ENCODE measurements at places on chromosomes 12 and 14.

DNA sequence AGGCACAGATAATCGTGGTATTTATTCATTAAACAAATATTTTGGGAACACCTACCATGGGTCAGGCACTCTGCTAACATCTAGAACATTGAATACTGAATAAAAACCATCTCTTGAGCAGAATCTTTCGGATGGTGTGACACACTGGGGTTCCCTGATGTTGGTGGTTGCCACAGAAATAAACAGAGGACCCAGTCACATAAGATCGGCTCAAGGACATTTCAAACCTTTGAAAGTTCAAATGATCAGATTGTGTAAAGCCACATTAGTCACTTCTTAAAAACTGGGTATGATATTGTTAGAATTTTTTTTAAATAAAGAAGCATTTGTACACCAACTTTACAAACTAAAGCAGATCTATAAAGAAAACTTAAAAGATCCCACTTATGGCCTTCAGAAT, 39.0 kb downstream of the NR1H4 start:
- DNase-seq = no peak

DNA sequence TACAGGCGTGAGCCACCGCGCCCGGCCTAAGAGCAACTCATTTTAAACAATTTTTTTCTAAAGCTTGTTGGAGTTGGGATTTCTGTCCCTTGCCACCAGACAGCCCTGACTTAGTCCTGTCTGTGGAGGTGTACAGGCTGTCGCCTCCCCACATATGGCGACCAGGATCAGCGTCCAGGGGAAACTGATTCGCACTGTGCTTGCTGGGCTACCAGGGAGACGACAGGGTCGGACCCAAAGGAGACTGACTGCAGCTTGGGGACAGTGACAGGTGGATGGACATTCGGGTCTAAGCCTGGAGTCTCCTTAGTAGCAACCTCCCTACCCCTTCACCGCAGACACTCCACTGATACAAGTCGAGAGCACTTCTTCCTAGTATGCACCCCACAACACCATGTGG, 40.3 kb downstream of the TRAFD1 start:
- DNase-seq = no peak

GRCh38 chr12:27639265-27639664, 57.0 kb upstream of the REP15 start:
- DNase-seq = no peak

DNA sequence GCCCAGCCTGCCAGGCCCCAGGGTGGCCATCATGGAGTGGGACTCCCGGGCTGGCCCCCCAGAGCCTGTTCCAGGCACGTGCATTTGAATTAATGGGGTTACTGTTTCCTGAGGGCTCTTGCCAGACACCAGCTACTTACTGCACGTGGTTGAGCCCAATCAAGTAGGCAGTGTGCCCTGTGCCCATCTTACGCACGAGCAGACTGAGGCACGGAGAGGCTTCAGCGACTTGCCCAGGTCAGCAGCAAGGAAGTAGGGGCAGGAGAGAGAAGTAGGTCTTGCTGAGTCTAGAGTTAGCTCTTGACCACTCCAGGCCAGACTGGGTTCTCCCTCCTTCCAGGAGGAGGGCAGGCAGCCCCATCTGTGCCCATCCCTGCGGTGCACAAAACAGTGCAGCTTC, 67.7 kb downstream of the DIO3 start:
- no peak for DNase-seq

GRCh38 chr14:75312341-75312740, 33.7 kb downstream of the FOS start:
- DNase-seq = no peak

- DNase-seq = no peak
These were observed 558 bp downstream of the TEX22 start for GRCh38 chr14:105398726-105399465.

DNA sequence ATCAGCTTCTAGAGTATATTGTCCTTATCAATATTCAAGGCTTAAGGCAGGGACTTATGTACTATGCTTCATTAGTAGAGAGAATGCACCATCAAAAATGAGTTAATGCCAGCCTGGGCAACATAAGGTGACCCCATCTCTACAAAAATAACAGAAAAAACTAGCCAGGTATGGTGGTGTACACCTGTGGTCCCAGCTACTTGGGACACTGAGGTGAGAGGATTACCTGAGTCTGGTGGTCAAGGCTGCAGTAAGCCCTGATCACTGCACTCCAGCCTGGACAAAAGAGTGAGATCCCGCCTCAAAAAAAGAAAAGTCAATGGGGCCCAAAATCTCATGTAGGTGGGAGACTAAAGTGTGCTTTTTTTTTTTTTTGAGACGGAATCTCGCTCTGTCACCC, 8.8 kb downstream of the PPP4R3A start:
- no peak for DNase-seq

DNA sequence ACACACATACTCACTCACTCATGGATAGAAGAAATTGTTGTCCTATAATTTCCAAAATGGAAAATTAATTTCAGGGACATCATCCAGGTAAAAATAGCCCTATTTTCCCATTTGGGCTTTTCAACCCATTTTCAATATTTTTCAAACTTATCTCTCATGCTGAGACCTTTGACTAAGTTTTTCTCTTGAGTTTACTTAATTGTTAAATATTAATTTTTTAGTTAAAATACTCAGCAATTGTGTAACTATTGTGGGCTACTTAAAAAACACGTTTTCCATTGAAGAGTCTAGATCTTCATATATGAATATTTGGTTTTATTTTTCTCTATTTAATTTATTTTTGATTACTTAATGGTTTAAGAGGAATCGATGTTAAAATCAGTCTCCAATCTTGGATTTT, 14.2 kb upstream of the TAS2R43 start:
- DNase-seq = no peak

- no peak for DNase-seq
These were observed 300.7 kb upstream of the SYT1 start for GRCh38 chr12:78563826-78564225.

DNA sequence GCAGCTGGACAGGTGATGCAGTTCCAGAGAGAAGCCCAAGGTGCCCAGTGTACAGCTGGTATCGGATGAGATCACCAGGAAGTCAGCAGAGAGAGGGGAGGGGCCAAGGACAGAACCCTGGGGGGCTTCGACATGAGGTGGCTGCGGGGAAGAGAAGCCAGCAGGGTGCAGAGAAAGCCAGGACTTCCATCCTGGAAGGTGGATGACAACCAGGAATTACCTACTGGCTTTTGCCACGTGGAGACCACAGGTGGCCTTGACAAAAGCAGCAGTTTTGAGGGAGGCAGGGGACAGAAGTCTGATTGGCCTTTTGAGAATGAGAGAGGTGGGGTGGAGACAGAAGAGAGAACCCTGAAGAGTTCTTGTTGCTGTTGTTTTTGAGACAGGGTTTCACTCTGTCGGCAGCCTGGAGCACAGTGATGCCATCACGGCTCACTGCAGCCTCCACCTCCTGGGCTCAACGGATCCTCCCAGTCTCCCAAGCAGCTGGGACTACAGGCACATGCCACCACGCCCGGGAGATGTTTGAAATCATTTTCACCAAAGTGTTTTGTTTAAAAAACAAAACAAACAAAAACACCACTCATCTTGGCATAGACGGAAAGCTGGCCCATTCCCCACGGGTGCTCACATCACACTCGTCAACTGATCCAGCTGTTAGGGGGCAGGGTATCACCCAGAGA, 35.2 kb downstream of the CDC42BPB start:
- no peak for DNase-seq

DNA sequence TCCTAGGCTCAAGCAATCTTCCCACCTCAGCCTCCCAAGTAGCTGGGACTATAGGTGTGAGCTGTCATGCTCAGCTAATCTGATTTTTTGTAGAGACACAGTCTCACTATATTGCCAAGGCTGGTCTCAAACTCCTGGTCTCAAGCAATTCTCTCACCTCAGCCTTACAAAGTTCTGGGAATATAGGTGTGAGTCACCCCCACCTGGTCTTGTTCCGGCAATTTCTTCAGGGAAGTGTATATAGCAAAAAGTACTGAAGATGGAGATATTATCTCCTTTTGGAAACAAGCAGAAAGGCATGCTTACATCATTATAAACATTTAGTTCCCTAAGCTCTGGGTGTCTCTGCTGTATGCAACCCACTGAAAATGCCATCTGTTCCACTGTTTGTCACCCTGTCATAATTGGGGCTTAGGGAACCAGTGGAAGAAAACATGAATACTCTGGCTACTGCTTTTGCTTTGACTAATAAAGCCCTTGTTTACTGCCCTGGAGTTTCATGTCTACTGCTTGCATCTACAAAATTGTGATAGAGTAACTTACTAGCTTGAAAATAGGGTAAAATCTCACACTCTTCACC, 940.2 kb downstream of the GALC start:
- no peak for DNase-seq

GRCh38 chr12:98397323-98398105, 117.9 kb upstream of the TMPO start:
- peak; percentile 68 for DNase-seq

GRCh38 chr12:38138225-38139221, 178.1 kb upstream of the ALG10B start:
- peak; percentile 45 for DNase-seq

GRCh38 chr14:54299410-54300363, 97.1 kb upstream of the CDKN3 start:
- DNase-seq = no peak

GRCh38 chr14:67967206-67967605, 147.6 kb downstream of the RAD51B start:
- no peak for DNase-seq

- DNase-seq = no peak
These were observed 517.4 kb downstream of the DIO2 start for GRCh38 chr14:79693935-79694334.

DNA sequence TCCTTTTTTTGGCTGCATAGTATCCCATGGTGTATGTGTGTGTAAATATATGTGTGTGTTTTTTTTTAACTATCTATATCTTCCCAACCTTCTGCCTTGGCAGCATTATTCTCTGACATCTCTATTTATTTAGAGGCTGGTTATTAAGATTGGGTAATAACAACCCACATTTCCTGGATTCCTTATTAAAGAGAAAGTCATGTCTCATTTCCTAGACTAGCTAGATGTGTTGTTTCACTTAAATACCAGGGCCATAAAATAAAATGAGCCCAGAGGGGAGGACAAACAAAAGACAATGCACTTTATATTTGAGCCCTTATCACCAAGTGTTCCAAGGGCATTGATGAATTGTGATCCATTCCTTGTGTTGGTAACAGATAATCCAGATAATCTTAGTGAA, 169.1 kb downstream of the SLC5A8 start:
- DNase-seq = no peak

GRCh38 chr14:55579724-55580469, at the start of gene KTN1:
TSS of gene KTN1 (plus strand) at chr14:55580207. CDS start at chr14:55612049, 31,842 bp downstream.
- peak; percentile 55 for DNase-seq

DNA sequence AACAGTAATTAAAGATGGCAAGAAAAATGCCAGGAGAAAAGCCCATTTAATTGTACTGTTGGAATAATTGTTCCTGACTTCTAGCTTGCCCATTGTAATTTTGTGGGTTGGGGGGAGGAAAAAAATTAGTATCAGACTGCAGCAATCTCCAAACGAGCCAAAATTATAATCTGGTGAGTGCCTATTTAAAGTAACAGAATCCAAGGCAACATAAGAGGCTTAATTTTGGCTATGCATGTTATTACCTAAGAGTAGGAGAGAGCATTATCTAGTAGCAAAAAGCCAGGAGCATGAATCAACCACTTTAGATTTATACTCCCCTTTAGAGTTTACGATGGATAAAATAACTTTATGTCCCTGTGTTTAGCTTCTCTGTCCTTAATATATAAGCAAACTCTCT, 14.6 kb upstream of the DENND5B start:
- DNase-seq = no peak

DNA sequence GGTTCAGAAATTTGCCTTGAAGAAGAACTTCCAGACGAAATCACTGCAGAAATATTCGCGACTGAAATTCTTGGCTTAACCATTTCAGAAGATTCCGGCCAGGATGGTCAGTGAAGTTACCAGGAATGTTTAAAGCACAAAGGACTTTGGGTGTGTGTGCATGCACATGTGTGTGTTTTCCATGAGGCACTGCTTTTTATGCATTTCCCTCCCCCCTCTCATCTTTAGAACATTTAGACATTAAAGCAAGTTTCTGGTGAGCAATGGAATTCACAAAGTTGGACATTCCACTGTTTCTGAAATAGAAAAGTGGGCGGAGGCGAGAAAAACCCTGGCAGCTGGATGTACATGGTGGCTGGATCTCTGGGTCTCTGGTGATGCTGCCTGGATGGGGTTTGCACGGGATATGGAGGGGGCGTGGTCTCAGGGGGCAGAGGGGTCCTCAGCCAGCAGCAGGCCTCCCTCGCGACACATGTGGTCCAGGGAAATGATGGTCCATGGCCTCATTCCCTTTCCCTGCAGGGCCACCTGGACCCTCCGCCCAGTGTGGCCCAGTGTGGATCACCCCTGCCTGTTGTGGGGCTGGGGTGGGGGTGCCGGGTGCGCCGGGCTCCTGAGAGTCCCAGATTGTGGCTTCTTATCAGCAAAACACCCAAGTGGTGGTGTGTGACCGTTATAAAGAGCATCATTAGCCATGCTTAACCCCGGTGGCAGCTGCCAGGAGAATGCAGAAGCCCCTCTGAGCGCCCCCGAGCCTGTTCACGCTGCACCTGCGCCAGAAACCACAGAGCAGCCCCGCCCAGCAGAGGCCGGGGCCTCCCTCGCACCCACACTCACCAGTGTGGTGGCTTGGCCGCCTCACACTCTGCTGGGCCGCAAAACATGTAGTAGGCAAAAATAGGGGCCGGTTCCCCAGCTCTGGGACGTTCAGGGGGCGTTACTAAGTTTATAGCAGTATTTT, 17.8 kb upstream of the BCL7A start:
- no peak for DNase-seq

GRCh38 chr14:101227611-101228594, 324.4 kb upstream of the RTL1 start:
- DNase-seq = no peak

GRCh38 chr12:116620124-116620491, 60.9 kb downstream of the MAP1LC3B2 start:
- no peak for DNase-seq

DNA sequence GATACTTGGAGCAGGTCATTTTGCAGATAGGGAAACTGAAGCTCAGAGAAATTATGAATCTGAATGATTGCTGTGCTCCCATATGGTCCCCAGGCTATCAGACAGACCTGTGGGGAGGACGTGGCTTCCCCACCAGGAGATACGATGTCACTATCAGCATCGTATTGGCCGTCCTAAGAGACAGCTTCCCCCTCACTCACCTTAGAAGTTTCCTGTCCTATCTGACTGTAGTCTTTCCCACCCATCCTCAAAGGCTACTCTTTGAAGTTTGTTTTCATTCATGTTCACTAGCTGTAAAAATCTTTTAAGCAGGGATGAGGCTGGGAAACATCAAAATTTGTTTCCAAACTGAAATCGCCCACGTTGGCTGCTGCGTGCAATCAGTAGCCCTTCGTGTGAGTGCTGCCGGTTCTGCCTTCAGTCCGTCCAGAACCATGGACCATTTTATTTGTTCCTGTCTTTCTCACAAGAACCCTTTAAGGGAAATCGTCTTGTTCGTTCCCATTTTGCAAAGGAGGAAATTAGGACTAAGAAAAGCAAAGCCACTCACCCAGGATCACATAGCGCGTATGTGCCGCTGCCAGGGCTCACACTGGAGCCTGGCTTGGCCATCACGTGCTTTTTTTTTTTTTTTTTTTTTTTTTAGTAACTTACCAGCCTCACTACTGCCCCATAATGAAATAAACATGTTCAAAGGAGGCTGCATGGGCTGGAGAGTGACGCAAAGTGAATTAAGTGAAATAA, 1.0 kb upstream of the KDM2B start:
- no peak for DNase-seq

GRCh38 chr12:71704920-71705319, 19.0 kb downstream of the TMEM19 start:
- DNase-seq = no peak

All from stimulated activated CD4-positive, alpha-beta T cell treated with anti-CD3 and anti-CD28 coated beads, Interleukin-1b, Interleukin-23, amount 100 ng/mL, for 1 hour (primary cell).